ENCODE measurements at places on chromosomes 11 and 22.

DNA sequence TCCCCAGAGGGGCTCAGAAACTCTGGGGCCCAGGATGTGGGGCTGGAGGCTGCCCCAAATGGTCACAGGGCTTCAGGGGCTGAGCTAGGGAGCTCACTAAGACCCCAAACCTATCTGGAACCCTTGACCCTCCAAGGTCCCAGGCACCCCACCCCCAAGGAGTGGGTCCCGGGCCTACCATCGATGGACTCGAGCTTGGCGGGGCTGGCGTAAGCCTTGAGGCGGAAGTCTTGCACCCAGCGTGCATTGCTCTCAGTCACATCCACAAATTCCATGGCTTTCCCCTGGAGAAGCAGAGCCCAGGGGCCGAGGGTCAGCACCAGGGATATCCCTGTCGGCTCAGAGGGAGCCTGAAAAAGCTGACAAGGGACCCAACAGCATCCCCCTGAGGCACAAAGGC lies 3.5 kb downstream of the GATD1 start:
- no peak for DNase-seq

GRCh38 chr11:77724636-77725035 lies 87.0 kb upstream of the CLNS1A start:
- DNase-seq = no peak

DNA sequence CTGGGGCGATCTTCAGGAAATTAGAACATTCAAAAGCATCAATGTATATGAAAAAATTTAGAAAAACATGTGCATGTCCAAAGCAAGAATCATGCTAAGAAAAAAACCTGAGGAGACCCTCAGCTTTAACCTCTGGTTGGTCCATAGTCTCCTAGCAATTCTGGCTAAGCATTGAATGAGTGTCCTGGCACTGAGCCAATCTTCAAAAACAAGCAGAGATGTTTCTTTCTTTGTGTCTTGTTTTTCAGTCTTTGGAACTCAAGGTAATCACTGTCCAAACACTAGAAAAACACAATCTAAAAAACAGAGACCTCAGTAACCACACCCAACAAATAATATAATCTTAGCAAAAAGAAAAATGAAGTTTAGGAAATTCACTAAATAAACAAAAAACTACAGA lies 205.4 kb upstream of the CARD18 start:
- DNase-seq = no peak

DNA sequence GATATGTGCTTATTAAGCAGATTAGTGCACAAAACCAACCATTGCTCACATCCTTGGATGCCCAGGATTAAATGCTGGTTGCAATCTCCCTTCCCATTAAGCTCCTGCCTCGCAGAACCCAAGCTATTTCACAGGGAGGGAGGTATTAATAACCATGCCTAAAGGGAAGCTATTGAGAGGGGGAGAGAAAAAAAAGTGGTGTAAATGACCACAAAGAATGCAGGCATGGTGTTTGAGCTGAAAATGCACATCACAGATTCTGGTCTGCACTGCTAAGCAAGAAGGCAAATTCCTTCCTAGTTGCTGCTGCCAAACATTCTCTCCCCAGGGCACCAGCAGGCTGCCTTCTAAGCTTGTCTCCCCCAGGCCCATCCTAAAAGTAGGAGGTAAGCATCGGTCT lies 92.0 kb upstream of the ISX start:
- DNase-seq = no peak

GRCh38 chr11:104917271-104918112 lies 19.2 kb upstream of the CASP12 start:
- DNase-seq = no peak

- no peak for DNase-seq
These were observed 14.3 kb downstream of the BLID start for GRCh38 chr11:122101625-122102291.

DNA sequence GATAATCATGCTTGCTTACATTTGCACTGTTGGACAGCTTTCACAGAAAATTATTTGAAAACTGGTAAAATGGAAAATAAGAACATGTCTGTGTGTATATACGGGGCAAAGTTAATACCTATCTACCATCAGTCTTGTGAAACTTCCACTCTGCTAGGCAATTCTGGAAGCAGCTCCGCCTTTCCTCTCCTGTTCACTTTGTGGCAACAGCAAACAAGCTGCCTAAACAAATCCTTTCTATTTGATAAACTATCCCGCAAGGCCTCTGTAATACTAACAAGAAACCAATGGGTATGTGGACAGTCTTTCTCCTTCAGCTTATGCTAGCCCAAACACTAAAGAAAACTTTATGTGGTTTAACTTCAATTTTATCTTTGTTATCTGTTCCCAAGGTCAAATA lies 39.2 kb upstream of the RAPSN start:
- DNase-seq = no peak

GRCh38 chr22:45905326-45905923 lies 71.5 kb downstream of the WNT7B start:
- DNase-seq = no peak

DNA sequence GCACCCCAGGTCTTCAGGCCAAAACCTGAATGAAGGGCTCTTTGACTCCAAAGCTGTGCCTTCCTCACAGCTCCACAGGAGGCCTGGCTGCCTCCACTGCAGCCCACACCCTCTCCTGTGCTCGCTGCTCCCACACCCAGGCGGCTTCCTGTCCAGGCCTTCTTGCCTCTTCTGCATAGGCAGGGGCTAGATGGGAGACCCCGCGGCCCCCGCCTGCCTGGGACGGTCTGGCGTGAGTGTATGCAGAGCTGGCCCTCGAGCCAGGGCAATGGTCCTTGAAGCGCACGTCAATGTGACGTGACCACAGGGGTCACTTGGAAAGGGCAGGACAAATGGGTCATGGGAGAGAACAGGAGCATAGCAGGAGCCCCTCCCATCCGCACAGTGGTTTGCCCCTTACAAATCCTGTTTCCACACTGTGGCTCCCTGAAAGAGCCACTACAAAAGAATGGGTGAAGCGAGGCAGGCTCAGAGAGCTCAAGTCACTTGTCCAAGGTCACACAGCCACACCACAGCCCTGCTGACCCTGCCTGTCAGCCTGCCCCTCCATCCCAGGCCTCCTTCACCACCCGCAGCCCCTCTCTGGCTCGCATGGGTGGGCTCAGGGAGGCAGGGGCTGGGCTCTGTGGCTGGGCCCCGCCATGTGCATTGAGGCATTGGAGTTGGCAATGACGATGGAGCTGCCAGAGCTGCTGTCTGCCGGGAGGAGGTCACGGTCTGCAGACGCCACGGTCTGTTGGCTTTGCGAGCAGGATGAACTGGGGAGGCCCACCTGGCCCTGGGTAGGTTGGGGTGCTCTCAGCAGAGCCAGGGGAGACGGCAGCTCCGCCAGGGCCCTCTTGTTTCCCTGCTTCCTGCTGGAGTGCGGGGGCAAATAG lies 71.2 kb upstream of the WNT11 start:
- DNase-seq = no peak
